ENCODE measurements at places on chromosomes 1 and 21. TPM values are rescaled to one million over a fixed set of nuclear protein-coding genes. Genes with fewer than 3 reads are reported as not detected.

GRCh38 chr1:9292361-9293240 is at the start of gene SPSB1:
TSS of gene SPSB1 (plus strand) at chr1:9292894. CDS start at chr1:9355892, 62,998 bp downstream.
- H3K27me3 ChIP-seq, result peaks cover 5% of the 10 kb centered on the region
- H3K27ac ChIP-seq, result no peak within 1 kb of the TSS
- peaks cover 5% of the 10 kb centered on the region for H3K4me1 ChIP-seq
- DNase-seq, result peak; percentile 51

The ASCL5 gene
- 0.35 TPM for total RNA-seq

DNA sequence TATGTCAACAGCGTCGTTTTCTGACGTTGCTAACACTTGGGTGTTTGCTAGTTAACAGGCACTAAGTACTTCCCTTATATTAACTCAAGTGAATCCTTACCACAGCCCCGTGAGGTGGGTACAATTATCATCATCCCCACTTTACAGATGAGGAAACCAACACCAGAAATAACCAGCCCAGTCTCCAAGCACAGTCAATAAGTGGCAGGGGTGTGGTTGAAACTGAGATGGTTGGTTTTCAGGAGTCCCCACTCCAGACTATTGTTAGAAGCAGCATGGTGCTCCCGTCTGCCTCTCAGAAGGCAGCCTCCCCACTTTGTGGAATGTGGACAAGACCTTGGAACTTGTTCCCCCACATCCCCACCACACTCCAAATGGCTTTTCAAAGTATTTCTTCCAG is 45.7 kb upstream of the ACOT11 start:
- peaks cover 23% of the 10 kb centered on the region for H3K27me3 ChIP-seq
- H3K27ac ChIP-seq, result no peak overlapping the region
- H3K4me1 ChIP-seq, result peaks cover 9% of the 10 kb centered on the region
- no peaks in the 10 kb centered on the region for H3K36me3 ChIP-seq

The GLIS1 gene
- total RNA-seq, result 0.10 TPM

GRCh38 chr1:112791723-112792104 is 76.6 kb upstream of the PPM1J start:
- no peaks in the 10 kb centered on the region for H3K36me3 ChIP-seq
- H3K4me3 ChIP-seq, result no peak overlapping the region
- DNase-seq, result no peak
- H3K27me3 ChIP-seq, result no peaks in the 10 kb centered on the region
- H3K4me1 ChIP-seq, result peaks cover 3% of the 10 kb centered on the region
- H3K27ac ChIP-seq, result no peak overlapping the region

DNA sequence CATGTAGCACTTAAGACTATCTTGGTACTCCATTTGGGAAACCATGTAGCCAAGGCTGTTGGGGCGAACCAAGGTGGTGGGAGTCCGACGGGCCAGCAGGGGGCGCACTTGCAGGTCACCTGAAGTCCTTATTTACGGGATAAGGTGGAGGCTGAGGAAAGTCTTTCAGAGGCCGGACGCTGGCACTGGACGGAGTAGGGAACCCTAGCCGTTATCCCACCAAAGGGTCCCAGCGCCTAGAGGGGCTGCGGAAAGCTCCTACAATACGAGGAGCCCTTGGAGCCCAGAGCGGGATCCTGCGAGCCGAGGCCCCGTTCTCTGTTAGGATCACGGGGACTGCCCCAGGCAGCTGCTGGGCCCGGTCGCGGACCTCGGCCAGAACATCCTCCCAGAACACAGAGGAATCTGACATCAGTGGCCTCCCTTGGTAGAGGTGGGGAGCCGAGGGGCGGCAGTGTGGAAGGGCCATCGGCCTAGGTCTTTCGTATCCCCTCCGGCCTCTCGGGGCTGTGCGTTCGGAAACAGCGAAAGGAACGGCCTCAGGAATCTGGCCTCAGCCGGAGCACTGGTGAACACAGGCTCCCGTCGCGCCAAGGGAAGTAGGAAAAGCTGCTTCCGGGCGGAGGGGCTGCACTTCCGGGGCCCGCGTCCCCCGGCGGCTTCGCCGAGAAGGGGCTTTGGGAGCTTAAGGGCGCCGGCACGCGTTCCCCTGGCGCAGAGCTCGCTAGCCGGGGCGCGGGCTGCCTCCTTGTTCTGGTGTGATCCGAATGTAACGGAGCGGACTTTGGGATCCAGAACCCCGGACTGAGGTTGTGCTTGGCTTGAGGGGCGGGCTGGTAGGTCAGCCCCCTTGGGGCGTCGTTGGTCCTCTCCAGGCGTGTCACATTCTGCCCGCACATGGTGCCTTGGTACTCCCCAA is 29.9 kb upstream of the RPTN start:
- peak overlapping the region; percentile 86 for H3K27ac ChIP-seq
- peak overlapping the region; percentile 81 for H3K4me3 ChIP-seq
- peaks cover 6% of the 10 kb centered on the region for H3K27me3 ChIP-seq
- H3K36me3 ChIP-seq, result no peaks in the 10 kb centered on the region
- H3K4me1 ChIP-seq, result peaks cover 11% of the 10 kb centered on the region
- peak; percentile 76 for DNase-seq

DNA sequence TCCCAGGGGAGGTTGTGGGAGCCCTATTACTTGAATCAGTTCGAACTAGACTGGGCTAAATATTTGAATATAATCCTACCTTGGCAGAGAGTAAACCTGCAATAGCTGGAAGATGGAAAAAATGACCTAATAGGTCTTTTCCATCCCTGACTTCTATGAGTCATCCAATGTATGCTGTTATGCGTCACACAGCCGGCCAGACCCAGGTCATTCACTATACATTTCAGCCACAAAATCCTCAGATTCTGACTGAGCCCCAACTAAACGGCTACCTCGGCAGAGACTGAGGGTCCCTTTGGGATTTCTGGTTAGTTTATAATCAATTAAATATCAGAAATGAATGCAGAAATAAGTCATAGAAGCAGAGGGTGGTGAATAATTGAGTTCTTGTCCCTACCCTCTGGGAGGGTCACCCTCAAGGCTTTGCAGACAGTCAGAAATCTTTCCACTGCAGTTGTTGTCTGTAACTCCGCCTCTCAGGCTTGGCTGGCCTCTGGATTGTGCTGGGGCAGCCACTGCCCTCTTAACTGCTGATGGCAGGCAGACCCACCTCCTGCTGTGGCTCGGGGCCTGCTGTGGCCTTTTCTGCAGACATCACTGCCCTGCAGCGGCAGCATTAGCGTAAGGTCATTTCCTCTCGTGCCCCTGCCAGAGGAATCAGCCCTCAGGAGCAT is 240.5 kb downstream of the TGFB2 start:
- peaks cover 26% of the 10 kb centered on the region for H3K27me3 ChIP-seq
- H3K36me3 ChIP-seq, result no peaks in the 10 kb centered on the region
- H3K27ac ChIP-seq, result no peak overlapping the region
- H3K4me1 ChIP-seq, result no peaks in the 10 kb centered on the region
- no peak for DNase-seq

- no peak for DNase-seq
- no peak overlapping the region for H3K4me3 ChIP-seq
- no peaks in the 10 kb centered on the region for H3K36me3 ChIP-seq
- H3K27ac ChIP-seq, result no peak overlapping the region
- peaks cover 4% of the 10 kb centered on the region for H3K4me1 ChIP-seq
Measured at GRCh38 chr1:178536844-178537371, 24.0 kb downstream of the TEX35 start.

- H3K27me3 ChIP-seq, result no peaks in the 10 kb centered on the region
- H3K36me3 ChIP-seq, result peaks cover 20% of the 10 kb centered on the region
- H3K4me1 ChIP-seq, result peaks cover 8% of the 10 kb centered on the region
- DNase-seq, result no peak
Measured at GRCh38 chr1:219990782-219991510, 55.4 kb downstream of the EPRS1 start.

GRCh38 chr1:174946031-174946430 is 53.7 kb upstream of the CACYBP start:
- no peaks in the 10 kb centered on the region for H3K36me3 ChIP-seq
- no peak overlapping the region for H3K27ac ChIP-seq
- H3K4me1 ChIP-seq, result peaks cover 2% of the 10 kb centered on the region
- no peak overlapping the region for H3K4me3 ChIP-seq
- H3K27me3 ChIP-seq, result no peaks in the 10 kb centered on the region
- DNase-seq, result no peak

DNA sequence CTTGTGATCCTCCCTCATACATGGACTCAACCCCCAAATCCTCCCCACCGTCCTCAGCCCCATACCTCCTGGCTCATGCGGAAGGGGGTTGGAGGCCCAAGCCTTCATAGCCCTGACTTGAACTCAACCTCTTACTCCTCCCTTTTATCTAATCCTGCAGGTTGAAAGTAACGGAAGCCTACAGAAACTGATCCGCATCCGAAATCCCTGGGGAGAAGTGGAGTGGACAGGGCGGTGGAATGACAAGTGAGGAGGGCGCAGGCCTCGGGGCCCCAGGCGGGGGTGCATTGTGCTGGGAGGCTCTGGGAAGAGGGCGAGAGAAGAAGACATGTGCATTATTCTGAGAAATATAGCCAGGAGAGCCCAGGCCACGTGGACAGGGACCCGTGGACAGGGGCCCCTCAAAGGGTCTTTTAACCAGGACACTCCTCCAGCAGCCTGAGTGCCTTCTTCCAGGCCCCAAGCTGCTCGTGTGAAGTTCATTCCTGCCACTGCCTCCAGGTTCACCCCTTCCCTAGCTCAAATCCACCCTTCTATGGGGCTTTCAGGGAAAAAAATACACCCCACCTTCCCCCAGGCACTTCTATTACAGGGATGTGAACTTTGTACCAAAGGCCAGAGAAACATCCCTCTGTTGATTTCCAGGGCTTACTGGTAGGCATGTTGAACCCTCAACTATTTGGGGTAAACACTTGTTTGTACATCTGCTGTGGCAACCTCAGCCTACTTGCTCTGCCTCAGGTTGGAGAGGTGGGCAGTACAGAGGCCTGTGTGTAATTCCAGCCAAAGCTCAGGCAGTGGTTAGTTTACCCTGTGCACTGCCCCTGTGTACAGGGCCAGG is 38.6 kb downstream of the CAPN2 start:
- H3K4me3 ChIP-seq, result no peak overlapping the region
- H3K27ac ChIP-seq, result no peak overlapping the region
- no peaks in the 10 kb centered on the region for H3K27me3 ChIP-seq
- peaks cover 2% of the 10 kb centered on the region for H3K4me1 ChIP-seq
- no peak for DNase-seq

- H3K27me3 ChIP-seq, result no peaks in the 10 kb centered on the region
- no peak overlapping the region for H3K4me3 ChIP-seq
- no peak for DNase-seq
Measured at GRCh38 chr1:72690871-72691270, 408.5 kb upstream of the NEGR1 start.

DNA sequence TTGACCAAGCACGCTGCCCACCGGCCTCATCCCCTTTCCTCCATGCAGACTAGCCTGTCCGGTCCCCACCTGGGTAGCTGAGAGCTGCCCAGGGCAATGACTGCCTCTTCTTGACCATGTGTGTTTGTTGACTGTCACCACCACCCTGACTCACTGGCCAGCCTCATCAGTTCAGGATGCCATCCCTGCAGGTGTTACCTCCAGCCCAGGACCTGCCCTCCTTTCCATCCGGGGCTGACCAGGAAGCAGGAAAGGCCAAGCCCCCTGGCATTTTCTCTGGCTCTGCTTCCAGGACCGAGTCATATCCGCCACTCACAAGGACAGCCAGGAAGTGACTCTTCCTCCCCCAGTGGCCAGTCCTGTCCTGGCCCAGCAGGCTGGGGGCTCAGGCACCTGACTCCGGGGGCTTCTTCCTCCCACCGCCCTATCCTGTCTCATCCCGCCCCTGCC is 17.1 kb downstream of the EPHA2 start:
- peaks cover 5% of the 10 kb centered on the region for H3K27me3 ChIP-seq
- no peak overlapping the region for H3K27ac ChIP-seq
- H3K4me3 ChIP-seq, result no peak overlapping the region
- peaks cover 17% of the 10 kb centered on the region for H3K4me1 ChIP-seq
- DNase-seq, result no peak

The OR14A16 gene
- not detected for total RNA-seq

The ACKR1 gene
- total RNA-seq, result not detected

DNA sequence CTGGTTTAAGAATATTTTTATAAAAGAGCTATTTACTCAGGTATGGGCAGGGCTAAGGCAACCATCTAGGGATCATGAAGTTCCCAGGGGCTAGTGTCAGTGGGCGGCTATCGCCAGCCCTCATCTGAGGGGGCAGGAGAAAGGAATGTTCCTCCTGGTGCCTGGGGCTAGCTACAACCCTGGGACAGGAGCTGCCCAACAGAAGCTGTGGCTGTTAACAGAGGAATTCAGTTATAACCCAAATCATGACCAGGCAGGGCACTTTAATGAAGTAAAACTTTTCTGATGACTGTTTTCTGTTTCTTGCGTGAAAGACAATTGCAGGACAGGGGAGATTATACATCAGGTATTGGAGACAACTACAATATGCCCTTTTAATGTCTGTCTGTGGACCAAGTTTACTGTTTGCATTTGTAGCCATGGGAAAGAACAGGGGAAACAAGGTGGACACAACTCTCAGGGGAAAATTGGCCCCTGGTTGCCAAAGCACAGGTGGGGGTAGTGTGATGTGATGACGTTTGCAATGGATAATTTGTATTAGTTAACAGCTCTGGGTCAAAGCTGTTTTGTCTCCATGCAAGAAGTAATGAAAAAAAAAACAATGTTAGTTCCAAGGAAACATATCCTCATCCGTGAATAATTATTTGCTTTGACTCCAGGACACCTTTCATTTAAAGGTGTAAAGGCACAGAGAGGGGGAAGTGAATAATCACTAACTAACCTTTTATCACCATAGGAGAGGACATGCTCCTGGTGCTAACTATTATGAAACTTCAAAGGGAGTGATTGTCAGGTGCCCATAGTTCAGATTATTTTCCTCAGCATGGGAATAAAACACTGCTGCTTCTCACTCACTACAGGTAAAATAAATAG is 105.2 kb downstream of the TSEN15 start:
- H3K27ac ChIP-seq, result no peak overlapping the region
- no peak for DNase-seq
- H3K36me3 ChIP-seq, result no peaks in the 10 kb centered on the region
- H3K4me1 ChIP-seq, result peaks cover 13% of the 10 kb centered on the region
- no peak overlapping the region for H3K4me3 ChIP-seq

The OLFM3 gene
- total RNA-seq, result not detected

The PPFIA4 gene
- 21.3 TPM for total RNA-seq

- DNase-seq, result peak; percentile 13
- peak overlapping the region; percentile 78 for H3K4me3 ChIP-seq
- no peak overlapping the region for H3K27ac ChIP-seq
Measured at GRCh38 chr1:214550857-214551435, 456 bp downstream of the PTPN14 start.

GRCh38 chr1:57082711-57083439 is 117.1 kb upstream of the C8B start:
- H3K4me3 ChIP-seq, result no peak overlapping the region
- no peak for DNase-seq
- no peaks in the 10 kb centered on the region for H3K36me3 ChIP-seq
- no peak overlapping the region for H3K27ac ChIP-seq
- H3K4me1 ChIP-seq, result no peaks in the 10 kb centered on the region

The ELAPOR1 gene
- total RNA-seq, result 6.8 TPM

- H3K4me1 ChIP-seq, result no peaks in the 10 kb centered on the region
- H3K27me3 ChIP-seq, result peaks cover 2% of the 10 kb centered on the region
- no peak for DNase-seq
- H3K4me3 ChIP-seq, result no peak overlapping the region
Measured at GRCh38 chr1:173506437-173506836, 29.3 kb downstream of the PRDX6 start.

Measured in activated naive CD8-positive, alpha-beta T cell treated with anti-CD3 and anti-CD28 coated beads for 36 hours (primary cell).